IMR-90 (cell line): ENCODE measurements at places on chromosomes 11 and 22.

DNA sequence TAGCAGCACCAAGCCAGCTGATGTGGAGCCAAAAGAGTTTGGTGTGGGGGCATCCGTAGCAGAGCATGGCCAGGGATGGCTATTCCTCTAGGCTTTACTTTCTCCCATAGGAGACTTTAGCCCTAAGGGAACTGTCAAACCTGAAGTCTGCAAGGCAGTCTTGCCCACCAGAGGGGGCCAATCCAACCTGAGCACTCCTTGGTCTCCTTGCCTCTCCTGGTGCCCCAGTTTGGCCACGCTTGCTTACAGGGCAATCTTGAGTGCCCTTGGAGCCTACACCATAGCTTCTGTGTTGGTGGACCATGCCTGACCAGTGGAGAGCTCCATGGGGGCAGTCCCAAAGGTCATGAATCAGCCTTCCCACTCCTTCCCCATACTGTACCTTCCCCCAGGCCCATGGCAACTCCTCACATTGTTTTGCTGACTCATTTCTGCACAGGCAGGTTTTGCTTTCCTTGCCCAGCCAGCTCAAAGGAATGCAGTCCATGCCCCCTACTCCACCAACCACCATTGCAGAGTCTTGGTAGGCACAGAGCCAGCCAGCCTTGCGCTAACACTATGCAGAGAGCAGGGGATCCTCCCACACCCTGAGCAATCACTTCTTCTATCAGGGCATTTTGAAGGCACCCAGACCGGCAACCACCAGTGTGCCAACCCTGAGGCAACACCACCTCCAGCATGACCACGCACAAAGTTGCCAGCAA lies 1421.2 kb upstream of the RAG2 start:
- no peak for DNase-seq

GRCh38 chr11:111047374-111047773 lies 198.2 kb upstream of the POU2AF2 start:
- DNase-seq, result peak; percentile 6

DNA sequence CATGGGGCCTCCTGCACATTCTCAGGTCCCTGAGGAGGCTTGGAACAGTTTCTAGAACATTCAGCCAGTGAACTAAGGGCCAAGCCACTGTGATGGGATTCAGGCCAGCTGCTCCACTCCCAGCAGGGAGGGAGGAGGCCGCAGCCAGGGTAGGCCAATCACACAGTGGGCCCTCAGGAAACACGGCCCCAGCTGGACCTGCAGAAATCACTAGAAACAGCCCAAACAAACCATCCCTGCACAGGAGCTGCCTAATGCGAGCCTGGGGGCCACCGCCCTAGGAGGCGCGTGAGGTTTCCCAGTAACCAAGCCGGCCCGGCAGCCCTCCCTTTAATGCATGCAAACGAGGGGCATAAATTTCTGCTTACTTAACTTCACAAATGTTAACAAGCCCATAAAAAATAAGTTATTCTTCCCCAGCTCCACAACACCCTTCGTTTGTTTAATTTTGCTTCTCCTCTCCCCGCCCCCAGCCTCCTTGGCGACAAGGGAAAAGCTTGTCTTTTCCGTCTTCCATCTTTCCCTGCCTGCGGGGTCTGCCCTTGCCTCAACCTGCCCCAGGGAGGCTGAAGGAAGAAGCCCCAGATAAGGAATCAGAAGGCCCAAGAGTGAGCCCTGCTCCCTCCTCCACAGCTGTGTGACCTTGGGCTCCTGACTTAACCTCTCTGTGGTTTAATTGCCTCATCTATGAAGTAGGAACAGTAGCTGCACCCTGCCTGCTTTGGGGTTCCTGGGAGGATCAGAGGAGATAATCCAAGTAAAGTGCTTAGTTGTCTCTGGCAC lies 25.7 kb downstream of the ELFN2 start:
- DNase-seq, result peak; percentile 23

GRCh38 chr11:82924522-82925224 lies 23.1 kb downstream of the DDIAS start:
- no peak for DNase-seq

GRCh38 chr11:125990244-125990643 lies 44.4 kb downstream of the VSIG10L2 start:
- DNase-seq, result peak; percentile 67

DNA sequence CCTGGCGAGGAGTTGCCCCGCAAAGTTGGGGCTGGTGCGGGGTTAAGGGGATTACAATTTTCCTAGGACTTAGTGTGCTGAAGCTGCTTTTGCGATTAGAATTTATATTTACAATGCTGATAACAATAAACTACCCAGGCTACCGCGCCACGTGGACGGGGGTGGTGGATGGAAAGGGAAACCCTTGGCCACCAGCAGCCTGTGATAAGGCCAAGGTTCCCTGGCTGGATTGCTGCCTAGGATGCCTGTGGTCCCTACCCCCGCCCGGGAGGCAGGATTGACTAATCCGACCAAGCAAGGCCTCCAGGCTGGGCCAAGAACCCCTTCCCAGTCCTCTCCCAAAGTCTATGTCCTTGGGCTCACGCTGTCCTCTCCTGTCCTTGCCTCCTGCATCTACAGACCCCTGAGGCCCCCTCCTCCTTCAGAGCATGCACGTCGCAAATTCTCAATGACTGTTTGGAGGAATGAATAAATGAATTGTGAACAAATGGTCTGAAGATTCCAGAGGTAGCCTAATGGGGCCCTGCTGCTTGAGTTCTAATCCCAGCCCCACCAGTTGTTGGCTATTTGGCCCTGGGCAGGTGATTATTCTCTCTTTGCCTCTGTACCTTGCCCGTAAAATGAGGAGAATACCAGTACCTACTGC lies 7.6 kb upstream of the CHKA start:
- DNase-seq, result peak; percentile 70

DNA sequence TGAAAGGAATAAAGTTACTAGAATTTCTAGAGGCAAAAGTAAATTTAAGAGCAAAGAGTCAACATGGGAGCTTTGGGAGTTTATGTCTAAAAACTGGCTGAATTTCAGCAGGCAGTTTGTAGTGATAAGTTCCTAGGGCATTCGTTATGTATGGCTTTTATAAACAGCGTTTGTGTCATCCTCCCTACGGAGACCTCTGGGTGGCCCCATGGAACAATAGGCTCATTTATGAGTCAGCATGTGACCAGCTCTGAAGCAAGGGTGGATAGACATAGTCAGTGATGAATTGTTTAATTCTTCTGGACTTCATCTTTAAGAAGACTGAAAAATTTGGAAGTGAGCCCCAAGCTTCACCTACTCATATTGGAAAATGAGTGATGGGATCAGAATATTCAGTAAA lies 37.1 kb downstream of the SVIP start:
- peak; percentile 86 for DNase-seq

GRCh38 chr11:33701302-33702230 lies 940 bp upstream of the C11orf91 start:
- DNase-seq, result peak; percentile 92

DNA sequence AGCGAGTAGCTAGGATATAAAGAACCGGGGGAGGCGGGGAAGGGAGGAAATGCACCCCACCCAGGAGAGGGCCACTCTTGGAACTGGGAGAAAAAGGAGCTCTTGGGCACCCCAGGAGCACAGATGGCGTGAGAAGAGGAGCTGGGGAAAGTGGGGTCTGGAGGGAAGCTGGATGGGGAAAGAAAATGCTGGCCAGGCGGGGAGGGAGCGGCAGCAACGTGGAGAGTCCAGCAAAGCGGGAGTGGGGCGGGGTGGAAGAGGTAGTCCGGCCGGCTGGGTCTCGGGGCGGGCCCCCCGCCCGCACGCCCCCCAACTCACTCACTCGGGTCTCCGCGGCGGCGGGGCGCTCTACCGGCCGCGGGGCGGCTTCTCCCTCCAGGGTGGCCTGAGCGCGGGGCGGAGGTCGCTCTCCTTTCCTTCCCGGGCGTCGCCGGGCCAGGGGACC lies 522 bp downstream of the TOB2 start:
- DNase-seq, result no peak

DNA sequence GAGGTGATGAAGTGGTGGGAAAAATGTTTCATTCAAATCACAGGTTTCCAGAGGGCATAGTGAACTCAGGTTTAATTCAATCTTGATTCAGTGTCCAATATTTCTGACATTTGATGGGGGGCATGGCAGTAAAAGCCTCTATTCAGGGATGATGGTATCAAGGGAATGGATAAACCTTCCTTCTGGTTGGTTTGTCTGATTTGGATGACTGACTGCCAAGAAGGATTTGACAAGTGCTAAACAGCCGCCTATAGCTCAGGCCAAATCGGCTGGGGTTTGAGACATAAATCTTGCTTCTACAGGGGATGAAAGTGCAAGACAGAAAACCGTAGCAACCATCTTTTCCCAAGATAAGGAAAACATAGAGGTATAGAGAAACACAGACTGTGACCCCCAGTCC lies 121.8 kb upstream of the C11orf87 start:
- DNase-seq, result no peak

DNA sequence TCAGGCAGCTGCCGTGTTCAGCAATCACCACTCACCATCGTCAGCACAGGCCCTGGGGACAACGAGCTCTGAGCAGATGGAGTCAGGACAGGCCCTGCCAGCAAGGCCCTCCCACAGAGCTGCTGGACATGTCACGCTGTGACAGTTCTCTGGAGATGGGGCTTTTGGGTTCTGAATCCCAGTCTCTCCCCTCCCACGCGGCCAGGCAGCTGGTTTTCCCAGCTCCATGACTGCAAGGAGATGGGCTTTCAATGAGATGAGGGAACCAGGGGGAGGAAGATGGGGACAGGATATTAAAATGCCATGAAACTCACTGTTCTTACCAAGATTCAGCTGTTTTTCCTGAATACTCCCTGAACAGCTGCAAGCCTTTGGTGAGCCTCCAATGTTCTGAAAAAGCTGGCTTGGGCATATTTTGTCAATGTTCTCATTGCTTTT lies 305.9 kb downstream of the BRD1 start:
- no peak for DNase-seq

DNA sequence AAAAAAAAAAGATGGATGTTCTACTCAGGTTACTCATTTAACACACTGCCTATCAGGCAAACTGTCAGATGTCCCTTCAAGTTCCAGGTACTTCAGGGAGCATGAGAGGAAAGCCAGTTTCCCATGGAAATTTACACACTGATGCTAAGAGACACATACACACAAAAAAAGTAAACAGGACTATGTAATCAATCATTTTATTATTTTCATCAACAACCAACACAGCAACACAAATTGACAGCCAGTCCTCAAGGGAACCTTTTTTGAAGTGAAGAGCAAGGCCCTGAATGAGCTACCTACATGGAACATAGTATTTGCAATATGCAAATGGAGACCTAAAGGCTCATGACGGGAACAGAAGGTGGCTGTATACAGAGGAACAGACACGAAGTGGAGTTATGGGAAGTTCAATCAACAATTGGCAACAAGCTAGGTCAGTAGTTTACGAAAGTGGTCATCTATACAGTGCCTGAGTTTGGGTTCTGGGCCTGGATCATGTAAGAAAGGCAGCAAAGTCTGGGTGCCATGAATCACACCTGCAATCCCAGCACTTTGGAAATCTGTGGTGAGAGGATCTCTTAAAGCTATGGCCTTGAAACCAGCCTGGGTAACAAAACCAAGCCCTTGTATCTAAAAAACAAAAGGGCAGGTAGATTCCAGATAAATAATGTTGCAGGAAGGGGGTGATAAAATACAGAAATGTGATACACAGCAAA lies 12.6 kb upstream of the WDR74 start:
- DNase-seq, result no peak

GRCh38 chr22:36391638-36392037 lies 3.9 kb upstream of the MYH9 start:
- no peak for DNase-seq

DNA sequence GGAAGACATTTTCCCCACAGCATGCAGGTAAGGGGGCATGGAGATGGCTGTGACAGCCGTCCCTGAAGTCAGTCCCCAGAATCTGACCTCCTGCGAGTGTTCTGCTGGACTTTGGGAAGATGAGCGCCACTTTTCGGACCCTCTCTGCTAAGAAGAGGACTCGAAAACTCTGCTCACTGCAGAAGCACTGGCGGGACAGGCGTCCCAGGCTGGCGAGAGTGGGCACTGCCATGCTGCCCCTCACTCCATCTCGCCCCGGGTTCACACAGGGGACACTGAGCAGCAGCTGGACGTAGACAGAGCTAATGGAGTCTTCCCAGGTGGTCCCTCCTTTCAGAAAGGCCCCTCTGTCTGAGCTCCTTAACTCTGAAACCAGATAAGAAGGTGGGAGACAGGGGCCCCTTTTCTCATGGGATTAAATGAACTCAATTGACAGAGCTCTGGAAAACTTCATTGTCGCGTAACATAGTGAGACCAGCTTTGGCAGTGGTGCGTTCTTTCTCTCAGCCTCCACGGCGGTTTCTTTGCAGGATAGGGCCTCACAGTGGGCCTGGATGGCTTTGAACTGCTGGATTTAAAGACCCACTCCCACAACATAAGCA lies 4.8 kb downstream of the ADAMTS8 start:
- DNase-seq, result no peak

DNA sequence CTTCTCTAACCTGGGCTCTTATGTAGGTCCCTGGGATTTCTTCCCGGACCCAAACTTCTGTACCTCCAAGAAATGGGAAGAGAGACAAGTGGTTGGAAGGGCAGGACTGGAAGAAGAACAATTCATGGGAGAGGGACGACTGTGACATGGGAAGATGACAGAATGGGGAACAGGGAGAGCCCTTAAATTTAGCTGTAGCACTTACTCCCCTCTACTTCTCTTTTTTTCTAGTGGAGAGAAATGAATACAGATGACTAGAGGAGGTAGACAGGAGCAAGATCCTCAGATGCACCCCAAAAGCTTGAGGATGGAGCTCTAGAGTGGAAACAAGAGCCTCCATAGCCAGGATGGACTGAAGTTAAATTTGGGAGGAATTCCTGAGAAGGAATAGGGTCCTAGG lies 2.3 kb downstream of the RHOG start:
- DNase-seq, result no peak

DNA sequence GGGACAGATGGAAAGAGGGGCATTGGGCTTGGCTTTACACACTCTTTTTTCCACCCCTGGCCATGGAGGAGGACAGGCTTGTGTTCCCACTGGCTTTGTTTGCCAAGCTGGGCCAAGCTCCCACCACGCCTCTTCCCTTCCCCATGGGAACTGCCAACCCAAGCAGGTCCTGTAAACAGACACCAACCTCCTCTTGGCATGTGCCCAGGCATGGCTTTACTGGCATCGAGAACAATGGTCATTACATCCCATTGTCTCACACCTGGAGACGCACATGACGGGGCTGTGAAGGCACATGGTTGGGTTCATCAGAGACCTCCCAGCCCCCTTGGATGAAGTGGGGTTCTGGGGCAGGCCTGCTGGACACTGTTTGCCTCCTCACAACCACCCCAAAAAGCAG lies 11.7 kb downstream of the SEC14L3 start:
- no peak for DNase-seq

DNA sequence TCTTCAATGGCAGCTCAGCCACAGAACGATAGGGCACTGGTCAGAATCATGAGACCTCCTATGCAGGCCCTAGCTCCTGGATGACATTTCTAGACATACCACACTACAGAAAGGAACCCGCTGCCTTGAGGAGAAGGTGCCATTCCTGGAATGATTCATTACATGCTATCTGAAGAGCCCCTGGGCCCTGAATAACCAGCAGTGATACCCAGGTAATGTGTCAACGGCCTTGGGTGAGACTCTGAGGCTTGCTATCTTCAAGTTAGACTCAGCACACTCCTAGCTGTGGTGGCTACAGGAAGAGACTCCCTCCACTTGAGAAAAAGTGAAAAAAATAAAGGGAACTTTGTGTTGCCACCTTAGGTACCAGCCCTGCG lies 161.2 kb upstream of the GRIA4 start:
- no peak for DNase-seq
